ENCODE measurements at places on chromosomes 11 and 22. TPM values are rescaled to one million over a fixed set of nuclear protein-coding genes. Genes with fewer than 3 reads are reported as not detected.

Gene HSPB2
- total RNA-seq, result 0.18 TPM

Gene APOBEC3B
- 0.37 TPM for total RNA-seq

Gene AAMDC
- 46.1 TPM for total RNA-seq

Gene LMNTD2
- 0.28 TPM for total RNA-seq

Gene HMOX1
- 237 TPM for total RNA-seq

Gene TRIM34
- 8.7 TPM for total RNA-seq

Gene ATP5MG
- 120 TPM for total RNA-seq

Gene RIC3
- total RNA-seq, result not detected

Gene SNU13
- 75.5 TPM for total RNA-seq

Gene SLCO2B1
- total RNA-seq, result 0.65 TPM

Gene IL17RA
- total RNA-seq, result 6.1 TPM

Gene GPHA2
- total RNA-seq, result not detected

Gene GTSE1
- 0.57 TPM for total RNA-seq

Gene USP28
- total RNA-seq, result 25.9 TPM

Gene MIOX
- total RNA-seq, result not detected

Gene PHETA2
- total RNA-seq, result 15.8 TPM

Gene OR52A1
- total RNA-seq, result not detected

Gene OR8D4
- total RNA-seq, result not detected

Gene NPTXR
- 0.46 TPM for total RNA-seq

Gene PATE4
- total RNA-seq, result not detected

Gene CHADL
- 1.8 TPM for total RNA-seq

Gene MRPL17
- 54.6 TPM for total RNA-seq

Gene STK33
- total RNA-seq, result 0.57 TPM

Gene OR52E8
- not detected for total RNA-seq
